Cortex of kidney (tissue), 1 donor: ENCODE measurements at places on chromosomes 6 and 20.

DNA sequence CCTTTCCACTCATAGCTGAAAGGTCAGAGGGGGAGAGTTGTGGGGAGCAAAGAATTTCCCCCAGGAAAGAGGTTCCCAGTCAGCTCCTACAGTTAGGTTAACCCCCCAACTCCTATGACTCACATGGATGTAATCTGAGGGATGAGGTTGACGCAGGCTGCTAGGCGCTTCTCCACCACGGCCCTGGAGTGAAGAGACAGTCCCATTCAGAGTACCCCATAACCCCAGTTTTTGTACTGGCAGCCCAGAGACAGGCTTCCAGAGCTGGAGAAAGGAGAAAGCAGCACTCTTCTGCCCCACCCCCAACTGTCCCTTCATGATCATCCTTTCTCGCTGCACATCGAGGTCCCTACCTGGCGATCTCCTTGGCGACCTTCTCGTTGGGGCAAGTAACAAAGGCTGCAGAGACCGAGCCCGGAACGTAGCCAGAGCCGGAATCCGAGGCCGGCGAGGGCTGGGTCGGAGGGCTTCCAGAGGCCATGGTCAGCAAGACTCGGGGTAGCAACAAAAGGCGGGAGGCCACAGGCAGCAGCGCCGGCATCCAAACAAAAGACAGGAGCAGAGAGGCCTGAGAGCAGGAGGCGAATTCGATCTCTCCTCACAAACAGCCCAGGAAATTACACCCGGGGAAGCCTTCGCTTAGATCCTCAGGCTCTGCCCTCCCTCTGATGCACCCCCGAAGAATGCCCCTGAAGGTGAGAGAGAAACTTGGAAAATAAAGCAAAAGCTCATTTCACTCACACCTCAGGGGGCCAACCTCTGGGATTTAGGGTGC is 592 bp downstream of the CUTA start:
- DNase-seq, result no peak

DNA sequence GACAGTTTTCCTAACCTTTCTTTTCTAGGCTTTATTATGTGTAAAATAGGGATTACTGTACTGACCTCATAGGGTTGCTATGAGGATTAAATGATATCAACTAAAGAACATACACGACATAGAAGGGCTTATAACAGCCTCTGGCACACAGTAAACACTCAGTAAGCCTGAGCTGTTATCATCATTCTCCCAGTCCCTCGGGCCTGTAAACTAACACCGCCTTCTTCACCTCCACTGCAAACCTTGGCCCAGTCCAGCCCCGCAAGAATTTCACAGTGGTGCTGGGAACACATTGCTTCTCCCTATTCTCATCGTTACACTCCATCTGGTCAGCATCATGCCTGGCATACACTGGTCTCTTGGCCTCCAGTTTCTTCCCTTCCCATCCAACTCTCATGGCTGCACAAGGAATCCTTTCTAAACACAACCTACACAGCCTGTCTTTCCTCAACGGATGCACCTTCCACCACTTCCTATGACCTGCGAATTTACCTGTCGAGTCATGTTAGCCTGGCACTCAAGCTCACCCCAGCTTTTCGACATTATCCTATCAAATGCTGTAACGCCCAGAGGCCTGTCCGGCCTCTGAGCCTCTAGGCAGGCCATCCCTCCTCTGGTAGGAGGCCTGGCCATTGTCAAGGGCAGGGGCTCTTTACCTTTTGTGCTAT is 92.1 kb downstream of the FYN start:
- DNase-seq, result no peak

- DNase-seq, result no peak
These were observed 6.7 kb downstream of the RAET1E start for GRCh38 chr6:149891259-149891658.

DNA sequence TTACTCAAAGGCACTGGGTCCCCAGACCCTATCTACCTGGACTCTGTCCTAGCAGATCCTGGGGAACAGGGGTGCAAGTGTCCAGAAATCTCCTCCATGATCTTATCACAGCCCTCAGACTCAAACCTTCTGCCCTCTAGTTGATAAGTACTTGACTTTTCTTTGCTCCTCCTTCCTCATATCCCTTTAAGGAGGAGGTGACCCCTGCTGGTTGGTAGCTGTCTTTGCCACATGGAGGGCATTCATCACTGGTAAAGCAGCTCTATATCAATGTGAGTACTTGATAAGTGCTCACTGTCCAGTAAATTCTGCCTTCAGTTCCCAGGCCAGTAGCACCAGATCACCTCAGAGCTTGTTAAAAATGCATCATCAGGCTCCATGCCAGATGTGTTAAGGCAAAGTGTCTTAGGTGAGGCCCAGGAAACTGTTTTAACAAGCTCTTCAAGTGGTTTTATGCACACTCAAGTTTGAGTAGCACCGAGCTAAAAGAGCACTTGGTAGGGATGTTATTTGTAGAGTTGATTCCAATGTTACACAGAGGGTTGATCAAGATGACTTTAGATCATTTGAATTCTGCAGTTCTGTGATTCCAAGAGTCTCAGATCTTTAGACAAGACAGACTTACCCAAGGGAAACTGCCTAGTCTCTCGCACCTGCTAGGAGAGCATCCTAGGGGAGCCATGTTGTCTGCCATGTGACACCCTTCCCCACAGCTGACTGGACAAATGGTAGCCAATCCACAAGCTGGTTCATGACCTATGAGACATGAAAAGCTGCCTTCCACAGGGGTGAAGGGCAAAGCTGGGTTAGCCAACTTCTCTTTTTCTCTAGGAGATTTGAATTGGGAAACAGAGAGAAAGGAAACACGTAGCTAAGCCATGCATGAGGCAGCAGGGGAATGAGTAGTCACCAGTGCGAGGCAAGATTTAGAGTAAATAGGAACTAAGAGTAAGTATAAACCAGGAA is 18.6 kb downstream of the TREML2 start:
- no peak for DNase-seq

DNA sequence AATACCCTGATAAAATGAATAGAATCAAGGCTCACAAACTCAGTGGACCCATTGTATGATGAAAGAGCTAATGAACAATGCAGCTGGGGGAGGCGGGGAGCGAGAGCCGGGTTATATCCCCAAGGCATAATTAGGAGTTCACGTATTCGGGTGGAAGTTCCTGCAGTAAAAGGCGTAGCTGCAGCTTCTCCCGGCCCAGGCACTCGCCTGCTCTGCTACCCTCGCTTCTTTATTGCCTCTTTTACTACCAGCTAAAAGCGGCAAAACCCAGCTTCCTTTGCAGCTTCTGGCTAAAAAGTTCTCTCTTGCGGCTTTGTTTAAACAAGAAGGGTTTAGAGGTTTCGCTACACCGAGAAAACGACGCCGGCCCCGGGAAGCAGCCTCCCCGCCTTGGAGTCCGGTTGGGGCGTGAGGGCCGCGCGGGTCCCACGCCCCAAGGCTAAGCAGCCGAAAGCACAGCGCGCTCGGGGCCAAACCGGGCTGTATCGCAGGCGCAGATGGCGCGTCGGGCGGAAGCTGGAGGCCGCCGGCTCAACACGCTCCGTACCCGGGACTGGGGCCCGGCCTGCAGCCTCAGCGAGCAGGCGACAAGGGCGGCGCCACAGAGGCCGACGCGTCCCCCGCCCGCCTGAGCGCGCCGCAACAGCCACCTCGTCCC is 1.6 kb downstream of the ZBTB2 start:
- DNase-seq, result no peak

DNA sequence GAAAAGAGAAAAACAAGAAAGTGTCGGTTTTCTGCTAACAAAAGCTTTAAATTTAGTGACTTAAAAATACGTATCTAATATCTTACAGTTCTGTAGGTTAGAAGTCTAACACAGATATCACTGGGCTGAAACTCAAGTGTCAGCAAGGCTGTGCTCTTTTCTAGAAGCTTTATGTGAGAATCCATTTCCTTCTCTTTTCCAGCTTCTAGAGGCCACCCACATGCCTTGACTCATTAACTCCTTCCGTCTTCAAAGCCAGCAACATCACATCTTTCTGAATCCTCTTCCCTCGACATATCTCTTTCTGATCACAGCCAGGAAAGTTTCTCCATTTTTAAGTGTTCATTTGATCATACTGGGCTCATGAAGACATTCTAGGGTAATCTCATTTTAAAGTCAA is 262.0 kb downstream of the MAFB start:
- no peak for DNase-seq

GRCh38 chr20:23519556-23519955 is 28.6 kb downstream of the CST8 start:
- no peak for DNase-seq
